ENCODE measurements at places on chromosomes 1 and 21.

DNA sequence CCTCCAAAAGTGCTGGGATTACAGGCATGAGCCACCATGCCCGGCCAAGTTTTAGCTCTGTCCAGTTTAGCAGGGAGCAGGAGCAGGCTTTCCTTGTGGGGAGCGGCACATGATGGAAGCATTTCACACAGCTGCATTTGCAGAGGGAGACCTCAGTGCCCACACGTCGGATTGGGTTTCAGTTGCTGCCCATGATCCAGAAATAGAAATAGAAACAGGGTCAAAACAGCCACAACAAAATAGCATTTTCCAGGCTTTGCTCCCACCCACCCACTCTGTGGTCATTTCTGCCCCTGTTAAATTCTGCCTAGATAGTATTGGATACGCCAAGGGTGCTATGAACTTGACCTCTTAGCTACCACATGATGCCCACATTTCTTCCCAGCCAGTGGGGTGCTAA is 128.4 kb downstream of the CNIH3 start:
- DNase-seq: no peak

GRCh38 chr1:207067185-207067584 is 14.1 kb downstream of the PFKFB2 start:
- DNase-seq: no peak

GRCh38 chr1:177848577-177848976 is 121.3 kb downstream of the SEC16B start:
- DNase-seq: no peak

DNA sequence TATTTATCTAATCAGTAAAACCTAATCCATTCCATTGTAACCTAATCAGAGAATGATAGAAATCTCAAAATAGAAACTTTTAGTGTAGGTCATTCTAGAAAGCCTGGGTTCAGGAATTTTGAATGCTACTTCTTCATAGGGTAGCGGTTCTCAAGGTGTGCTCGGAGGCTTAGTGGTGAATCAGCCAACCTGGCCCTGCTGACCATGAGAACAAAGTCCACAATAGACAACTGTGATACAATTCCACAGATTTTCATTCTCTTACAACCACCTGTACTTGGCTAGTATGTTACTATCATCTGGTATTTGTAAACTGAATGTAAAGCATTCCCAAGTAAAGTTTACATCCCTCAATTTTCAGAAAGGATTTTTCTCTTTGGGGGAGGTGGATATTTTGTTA is 7.5 kb upstream of the PUM1 start:
- no peak for DNase-seq

DNA sequence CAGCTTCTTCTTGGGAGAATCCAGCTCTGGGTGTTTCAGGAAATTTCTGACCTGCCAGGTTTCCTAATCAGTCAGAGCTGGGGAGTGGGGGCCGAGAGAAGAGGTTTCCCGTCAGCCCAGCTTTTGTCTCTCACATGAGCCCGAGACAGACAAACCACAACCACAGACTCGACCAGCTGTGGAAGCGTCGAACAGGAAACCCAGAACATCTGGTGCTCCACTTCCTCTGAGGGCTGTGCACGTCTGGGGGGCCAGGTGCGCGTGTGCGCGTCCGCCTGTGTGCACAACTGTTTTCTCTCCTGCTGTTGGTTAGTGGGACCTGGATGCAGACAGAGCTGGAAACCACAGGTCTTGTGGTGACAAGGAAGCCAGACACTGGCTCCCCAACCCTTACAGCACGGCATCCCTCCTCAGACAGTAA is 113.0 kb upstream of the SLC25A33 start:
- DNase-seq: peak; percentile 73

DNA sequence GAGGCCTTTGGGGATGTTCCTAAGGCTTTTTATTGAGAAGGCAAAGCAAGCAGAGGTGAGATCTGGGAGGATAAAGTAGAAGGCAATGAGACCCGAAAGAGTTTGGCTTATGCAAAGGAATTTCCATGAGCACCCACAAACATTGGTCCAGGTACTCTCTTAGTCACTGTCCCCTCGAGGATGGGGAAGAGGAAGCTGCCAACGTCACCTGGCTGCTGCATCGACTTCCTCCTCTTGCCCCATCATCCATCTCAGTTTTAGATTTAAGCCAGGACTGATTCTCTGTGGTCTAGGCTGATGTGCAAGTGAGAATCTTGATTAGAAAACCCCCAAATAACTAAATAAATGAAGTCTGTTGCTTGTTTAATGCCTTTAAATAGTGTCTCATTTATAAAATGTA is 28.7 kb downstream of the RUNX1 start:
- DNase-seq: peak; percentile 39

GRCh38 chr1:219781491-219781890 is 146.9 kb downstream of the SLC30A10 start:
- no peak for DNase-seq

DNA sequence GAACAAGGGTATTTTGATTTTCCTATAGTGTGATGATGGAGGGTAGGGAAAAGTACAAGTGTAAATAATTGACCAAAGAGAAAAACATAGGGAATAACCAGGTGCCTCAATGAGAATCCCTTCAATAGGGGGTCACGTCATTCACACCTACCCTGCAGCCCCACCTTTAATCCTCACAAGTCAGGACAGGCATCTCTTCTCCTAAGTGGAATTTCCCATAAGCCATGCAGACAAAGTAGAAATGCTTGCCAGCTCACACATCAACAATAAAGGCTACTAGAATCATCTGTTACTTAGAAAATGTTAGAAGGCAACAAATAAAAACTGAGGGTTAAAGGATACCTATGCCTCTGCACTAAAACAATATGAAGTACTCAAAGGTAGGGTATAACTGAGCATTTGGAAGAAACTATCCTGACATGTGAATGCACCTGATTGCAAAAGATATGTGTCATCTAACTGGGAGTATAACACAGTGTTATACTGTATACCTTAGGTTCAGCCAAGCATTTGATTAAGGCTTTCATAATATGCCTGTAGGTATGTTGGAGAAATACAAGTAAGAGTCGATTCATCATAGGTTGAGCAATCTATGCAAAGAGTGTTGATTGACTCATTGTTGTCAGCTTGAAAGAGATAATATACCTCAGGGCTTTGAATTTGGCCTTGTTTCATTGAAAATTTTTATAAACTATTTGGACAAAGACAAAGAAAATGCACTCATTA is 32.4 kb upstream of the ATP1A1 start:
- DNase-seq: no peak

All from activated T-cell treated with anti-CD3 and anti-CD28 coated beads, Interleukin-2, amount 50 U/mL, for 1 hour (primary cell).